ENCODE measurements at places on chromosomes 3 and 15. TPM values are rescaled to one million over a fixed set of nuclear protein-coding genes. Genes with fewer than 3 reads are reported as not detected.

CCR3 gene
- total RNA-seq, result 0.17 TPM

TGM4 gene
- 0.14 TPM for total RNA-seq

SCAMP5 gene
- 10.7 TPM for total RNA-seq

RBMS3 gene
- total RNA-seq, result 1.3 TPM

NDN gene
- not detected for total RNA-seq

TRIM71 gene
- total RNA-seq, result not detected

RBPMS2 gene
- total RNA-seq, result 1.4 TPM

CDC25A gene
- total RNA-seq, result 15.2 TPM

DPPA2 gene
- total RNA-seq, result not detected

KLHL18 gene
- total RNA-seq, result 33.3 TPM

LEO1 gene
- 21.3 TPM for total RNA-seq

Data from Calu3 (cell line).